ENCODE measurements at places on chromosomes 16 and 17.
A peak's percentile ranks its signal among the peaks of the same experiment; 100 is the strongest.

GRCh38 chr17:46869296-46869695 lies 17.9 kb downstream of the WNT9B start:
- DNase-seq = no peak

- no peak for DNase-seq
Observed at GRCh38 chr17:44314869-44315661, 6.7 kb downstream of the RUNDC3A start.

GRCh38 chr17:71003736-71004135 lies 834.4 kb downstream of the KCNJ2 start:
- no peak for DNase-seq

GRCh38 chr16:69794486-69794885 lies 32.4 kb downstream of the WWP2 start:
- DNase-seq = no peak

DNA sequence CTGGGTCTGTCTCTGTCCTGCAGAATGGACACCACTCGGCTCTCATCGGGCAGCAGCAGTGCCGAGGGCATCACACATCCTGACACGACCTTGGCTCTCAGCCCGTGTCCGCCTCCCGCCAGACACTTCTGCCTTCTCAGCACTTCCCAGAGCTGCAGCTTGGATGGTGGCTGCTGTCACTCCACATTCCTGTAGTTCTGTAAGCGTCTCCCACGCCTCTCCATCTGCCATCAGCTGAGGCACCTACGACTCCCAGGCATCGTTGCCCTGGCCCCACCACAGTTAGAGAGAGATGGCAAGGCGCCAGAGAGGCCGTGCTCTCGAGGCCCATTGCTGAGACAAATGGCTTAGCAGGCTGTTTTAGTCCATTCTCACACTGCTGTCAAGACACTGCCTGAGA lies 195.9 kb upstream of the CHMP6 start:
- DNase-seq = no peak

- no peak for DNase-seq
Observed at GRCh38 chr17:77006971-77007649, 133.7 kb upstream of the SEC14L1 start.

DNA sequence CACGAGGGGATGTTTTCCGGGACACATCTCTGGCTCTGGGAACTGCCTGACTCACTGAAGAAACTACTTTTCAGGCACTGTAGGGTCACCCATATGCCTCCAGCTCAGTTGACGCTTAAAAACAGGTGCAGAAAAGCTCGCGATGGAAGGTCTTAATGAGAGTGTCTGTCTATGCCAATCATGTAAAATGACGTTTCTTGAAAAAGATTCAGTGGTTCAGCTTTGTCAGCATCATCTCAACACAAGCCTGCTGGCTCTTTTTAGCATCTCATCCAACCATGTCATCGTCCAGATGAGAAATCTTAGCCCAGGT lies 27.5 kb downstream of the OR1D5 start:
- no peak for DNase-seq

DNA sequence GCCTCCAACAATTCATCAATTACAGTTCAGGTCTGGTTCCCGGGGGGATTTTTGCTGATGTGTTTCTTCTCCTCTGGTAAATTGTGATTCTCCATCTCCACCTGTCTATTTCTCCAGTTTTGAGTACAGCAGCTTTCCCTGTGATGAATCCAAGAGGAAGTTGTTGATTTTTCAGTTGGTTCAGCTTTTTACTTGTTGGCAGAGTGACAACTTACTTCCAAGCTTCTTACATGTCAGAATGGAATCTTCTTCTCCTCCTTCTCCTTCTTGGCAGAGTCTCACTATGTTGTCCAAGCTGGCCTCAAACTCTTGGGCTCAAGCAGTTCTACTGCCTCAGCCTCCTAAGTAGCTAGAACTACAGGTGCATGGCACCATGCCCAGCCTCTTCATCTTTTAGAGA lies 33.4 kb upstream of the TMEM92 start:
- DNase-seq = no peak

DNA sequence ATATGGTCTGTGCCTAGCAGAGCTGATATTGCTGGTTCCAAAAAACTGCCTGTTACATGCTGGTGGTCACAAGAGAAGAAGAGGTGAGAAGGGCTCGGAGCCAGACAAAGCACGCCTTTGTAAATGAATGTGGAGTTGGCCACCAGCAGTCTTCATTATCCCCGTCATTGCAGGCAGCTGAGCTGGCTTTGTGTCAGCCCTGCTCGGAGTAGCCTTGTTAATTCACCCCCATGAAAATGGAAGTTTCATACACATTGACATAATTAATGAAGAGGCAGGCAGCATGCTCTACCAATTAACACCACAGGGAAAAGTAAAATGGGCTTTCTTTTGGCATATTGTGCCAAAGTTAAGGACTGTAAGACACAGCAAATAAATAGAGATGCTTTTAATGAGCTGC lies 113.7 kb upstream of the RBFOX1 start:
- no peak for DNase-seq

DNA sequence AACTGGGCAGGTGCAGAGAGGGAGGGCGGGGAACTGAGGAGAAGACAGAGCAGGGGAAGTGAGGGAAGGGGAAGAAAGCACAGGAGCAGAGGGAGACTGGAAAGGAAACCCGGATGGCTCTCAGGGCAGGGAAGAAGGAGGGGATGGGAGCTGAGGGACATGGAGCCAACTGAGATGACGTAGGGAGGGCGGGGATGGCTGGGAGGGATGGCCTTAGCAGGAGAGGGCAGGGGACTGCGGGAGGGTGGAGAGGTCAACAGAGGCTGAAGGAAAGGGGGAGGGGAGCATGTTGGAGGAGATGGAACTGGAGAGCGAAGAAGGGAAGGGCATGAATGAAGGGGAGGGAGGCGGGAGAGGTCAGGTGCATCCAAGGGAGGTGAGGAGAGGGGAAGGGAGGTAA lies 81.9 kb downstream of the KCNJ12 start:
- no peak for DNase-seq

DNA sequence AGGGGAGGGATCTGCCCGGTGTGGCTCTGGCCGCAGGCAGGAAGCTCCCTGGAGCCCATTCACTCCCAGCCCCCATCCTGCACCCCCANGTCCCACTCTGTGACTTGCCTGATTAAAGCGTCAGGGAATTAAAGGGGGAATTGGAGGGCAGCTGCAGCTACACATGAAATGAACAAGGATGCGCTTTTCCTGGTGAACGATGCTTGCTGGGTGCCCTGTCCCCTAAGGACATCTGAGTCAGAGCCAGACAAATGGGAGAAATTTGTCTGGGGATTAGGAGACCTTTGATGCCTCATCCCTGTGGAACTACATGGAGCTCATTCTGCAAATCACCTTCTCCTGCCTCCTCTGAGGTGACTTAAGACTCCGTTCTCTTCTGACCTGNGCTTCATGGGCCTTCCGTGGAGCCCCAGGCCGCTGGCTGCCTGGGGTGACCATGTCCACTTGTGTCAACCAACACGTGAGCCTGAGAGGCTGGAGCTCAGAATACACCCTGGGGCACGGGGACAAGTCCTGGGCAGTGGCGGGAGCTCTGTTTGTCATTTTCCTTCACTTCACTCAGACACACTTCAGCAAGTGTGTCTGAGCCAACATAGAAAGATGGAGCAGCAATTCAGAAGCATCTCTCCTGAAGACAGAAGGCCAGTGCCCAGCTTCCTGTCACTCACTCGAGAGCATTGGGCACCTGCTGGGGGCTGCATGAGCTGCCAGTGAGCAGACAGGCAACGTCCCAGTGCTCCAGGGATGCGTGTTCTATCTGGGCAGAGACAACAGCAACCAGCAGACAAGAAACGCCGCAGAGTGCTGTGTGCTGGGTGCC lies 54.1 kb downstream of the METRNL start:
- DNase-seq = no peak

GRCh38 chr16:14427371-14427948 lies 202.6 kb downstream of the PARN start:
- no peak for DNase-seq

DNA sequence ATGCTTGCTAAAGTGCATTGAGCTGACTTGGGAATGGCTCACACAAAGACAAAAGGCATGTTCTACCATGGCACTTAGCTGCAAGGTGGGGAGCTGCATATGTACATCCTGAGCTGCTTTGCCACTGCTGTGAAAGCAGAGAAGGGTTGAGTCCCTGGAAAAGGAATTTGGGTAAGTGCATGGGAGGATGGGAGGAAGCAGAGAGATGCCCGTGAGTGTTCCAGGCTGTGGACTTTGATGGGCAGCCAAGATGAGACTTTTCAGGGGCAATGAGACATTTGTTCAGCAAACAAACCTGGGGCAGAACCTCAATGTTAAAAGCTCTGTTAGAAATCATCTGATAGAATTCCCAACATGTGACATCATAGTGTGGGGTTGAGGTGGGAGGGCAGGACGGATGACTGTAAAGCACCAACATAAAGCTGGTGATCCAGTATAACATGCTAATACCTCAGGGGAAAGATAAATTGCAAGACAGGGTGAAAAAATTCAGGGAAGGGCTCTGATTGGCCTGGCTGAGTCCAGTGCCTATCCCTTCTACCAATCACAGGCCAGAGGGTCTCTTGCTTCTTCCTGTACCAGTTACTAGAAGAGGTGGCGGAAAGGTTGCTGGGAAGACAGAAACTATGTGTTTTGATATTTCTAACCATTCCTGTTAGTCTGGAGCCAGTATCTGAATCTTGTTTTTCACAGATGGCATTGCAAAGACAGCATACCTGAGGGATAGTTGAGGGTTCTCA lies 163.2 kb downstream of the UTP18 start:
- DNase-seq = no peak

- no peak for DNase-seq
Observed at GRCh38 chr17:45149037-45149668, 878 bp downstream of the HEXIM1 start.

GRCh38 chr17:64091571-64091970 lies 38.4 kb downstream of the ERN1 start:
- no peak for DNase-seq

DNA sequence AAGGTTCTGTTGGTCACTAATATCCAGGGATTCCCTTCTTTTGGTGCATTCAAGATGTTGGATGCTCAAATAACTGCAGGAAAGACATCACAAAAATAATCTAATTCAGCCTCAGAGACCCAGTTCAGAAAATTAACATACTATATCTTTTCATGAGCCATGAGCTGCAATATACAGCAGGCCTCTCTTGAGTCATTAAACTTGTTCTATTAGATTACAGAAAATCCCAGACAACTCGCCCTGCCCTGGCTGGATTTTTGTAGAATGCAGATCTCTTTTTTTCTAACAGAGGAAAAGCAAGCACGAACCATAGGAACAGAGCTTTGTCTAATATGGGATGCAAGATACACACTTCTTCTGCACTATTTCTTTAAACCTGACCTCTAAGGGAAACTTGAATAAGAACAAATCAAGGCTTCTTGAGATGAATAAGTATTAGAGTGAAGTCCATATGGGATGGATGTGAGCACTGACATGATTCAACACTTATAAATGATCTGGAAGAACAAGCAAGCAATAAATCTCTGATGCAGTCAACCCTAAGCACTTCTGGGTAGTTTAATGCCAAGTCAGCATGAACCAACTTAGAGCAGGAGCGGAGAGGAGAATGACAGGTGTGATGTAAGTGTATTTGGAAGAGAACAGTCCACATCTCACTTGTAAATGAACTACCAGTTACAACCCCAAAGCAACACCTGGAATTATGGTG lies 70.7 kb upstream of the GNAO1 start:
- DNase-seq = no peak

GRCh38 chr16:69131839-69132423 lies 457 bp downstream of the CHTF8 start:
- DNase-seq = no peak

DNA sequence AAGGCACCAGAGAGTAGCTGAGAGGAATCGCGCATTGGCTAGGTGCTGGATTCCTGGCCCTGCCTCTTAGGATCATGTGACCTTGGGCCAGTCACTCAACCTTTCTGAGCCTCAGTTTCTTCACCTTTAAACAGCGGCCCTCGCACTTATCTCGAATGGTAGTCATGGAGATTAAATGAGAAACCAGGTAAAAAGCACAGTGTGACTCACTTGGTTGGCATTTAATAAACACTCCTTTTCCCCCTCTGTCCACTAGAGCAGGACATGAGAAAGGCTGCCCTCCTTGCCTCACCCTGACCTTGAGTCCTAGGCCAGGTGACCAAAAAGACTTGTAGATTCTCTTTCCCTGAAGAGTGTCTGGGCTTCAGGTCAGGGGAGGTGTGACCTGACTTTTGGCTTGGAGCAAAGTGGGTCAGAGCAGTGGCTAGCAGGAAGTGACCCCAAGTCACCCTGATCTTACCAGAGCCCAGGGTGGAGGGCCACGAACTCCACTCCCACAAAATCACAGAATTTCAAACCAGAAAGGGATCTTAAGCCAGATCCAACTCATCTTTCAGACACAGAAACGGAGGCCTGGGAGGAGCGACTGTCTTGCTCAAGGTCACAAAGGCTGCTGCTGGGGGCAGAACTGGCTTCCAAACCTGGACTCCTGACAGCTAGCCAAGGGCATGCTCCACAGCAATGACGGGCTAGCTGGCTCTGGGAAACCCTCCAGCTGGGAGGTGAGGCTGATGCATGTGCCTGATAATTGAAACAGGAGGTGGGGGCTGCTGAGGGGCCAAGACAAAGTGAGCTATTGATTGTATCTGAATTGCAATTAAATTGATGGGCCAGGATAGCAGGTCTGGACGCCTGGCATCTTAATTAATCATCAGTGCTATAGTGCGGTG lies 65.2 kb downstream of the PIPOX start:
- DNase-seq = no peak

DNA sequence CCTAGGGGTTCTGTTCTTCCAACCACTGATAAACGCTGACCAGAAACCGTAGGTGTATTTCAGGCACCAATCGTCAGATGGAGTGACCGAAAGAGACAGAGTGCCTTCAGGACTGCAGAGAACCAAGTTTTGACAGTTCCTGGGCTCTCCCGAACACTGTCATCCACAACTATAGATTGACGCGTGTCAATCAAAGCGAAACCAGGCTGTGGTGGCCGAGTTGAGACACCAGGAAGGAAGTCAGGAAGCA lies 11.9 kb upstream of the AURKB start:
- DNase-seq = no peak

GRCh38 chr16:1101133-1101532 lies 5.1 kb upstream of the C1QTNF8 start:
- no peak for DNase-seq

GRCh38 chr16:73071131-73071940 lies 23.4 kb upstream of the ZFHX3 start:
- DNase-seq = no peak

GRCh38 chr17:50151937-50152547 lies 1.6 kb upstream of the PPP1R9B start:
- DNase-seq = peak; percentile 52

- DNase-seq = no peak
Observed at GRCh38 chr16:18984435-18985005, 786 bp downstream of the TMC7 start.

- no peak for DNase-seq
Observed at GRCh38 chr17:36495076-36495578, 8.6 kb downstream of the ZNHIT3 start.

GRCh38 chr16:57391300-57391699 lies 13.3 kb upstream of the CCL17 start:
- no peak for DNase-seq

DNA sequence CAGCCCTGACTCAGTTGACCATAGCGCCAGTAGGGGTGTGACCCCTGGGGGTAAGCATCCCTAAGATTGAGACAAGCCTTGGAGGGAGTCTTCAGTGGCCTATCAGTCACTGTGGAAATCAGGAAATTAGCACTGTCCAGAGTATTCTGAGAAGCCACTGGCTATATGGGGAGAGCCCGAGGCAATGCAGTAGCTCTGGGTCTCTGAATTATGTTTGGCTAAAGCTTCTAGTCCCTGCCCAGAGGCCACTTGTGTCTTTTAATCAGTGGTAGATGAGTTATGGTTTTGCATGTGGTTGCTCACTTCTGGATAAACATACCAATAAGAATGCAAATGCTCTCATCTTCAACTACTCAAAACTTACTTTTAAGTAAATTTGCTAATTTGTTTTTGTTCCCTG lies 100.6 kb upstream of the TOX3 start:
- DNase-seq = no peak

Data from NCI-H1048 (cell line).